Bronchial smooth muscle cell (primary cell): ENCODE measurements at places on chromosomes 4 and X. TPM values are rescaled to one million over a fixed set of nuclear protein-coding genes. Genes with fewer than 3 reads are reported as not detected.

CFP gene
- total RNA-seq = 0.17 and 0.47 TPM in 2 replicates

IGSF1 gene
- total RNA-seq = not detected in 2 replicates

PHKA1 gene
- total RNA-seq = 4.3 and 6.0 TPM in 2 replicates

AMTN gene
- not detected in 2 replicates for total RNA-seq

LEF1 gene
- total RNA-seq = not detected in 2 replicates

UGT2A1 gene
- total RNA-seq = not detected in 2 replicates

MAP7D3 gene
- 10.0 and 11.3 TPM in 2 replicates for total RNA-seq

KLHL34 gene
- not detected in 2 replicates for total RNA-seq

SH3RF1 gene
- 12.4 and 16.9 TPM in 2 replicates for total RNA-seq

DACH2 gene
- total RNA-seq = under 0.01 TPM in 1 of 2 replicates, not detected in the other

SEC24B gene
- total RNA-seq = 8.2 and 9.1 TPM in 2 replicates

SH3BGRL gene
- 34.2 and 38.5 TPM in 2 replicates for total RNA-seq

C1QTNF7 gene
- total RNA-seq = 1.2 and 3.0 TPM in 2 replicates

FSTL5 gene
- not detected in 2 replicates for total RNA-seq

TBCK gene
- 38.5 and 42.6 TPM in 2 replicates for total RNA-seq
